Chondrocyte (in vitro differentiated cells): ENCODE measurements at places on chromosomes 6 and 20.

DNA sequence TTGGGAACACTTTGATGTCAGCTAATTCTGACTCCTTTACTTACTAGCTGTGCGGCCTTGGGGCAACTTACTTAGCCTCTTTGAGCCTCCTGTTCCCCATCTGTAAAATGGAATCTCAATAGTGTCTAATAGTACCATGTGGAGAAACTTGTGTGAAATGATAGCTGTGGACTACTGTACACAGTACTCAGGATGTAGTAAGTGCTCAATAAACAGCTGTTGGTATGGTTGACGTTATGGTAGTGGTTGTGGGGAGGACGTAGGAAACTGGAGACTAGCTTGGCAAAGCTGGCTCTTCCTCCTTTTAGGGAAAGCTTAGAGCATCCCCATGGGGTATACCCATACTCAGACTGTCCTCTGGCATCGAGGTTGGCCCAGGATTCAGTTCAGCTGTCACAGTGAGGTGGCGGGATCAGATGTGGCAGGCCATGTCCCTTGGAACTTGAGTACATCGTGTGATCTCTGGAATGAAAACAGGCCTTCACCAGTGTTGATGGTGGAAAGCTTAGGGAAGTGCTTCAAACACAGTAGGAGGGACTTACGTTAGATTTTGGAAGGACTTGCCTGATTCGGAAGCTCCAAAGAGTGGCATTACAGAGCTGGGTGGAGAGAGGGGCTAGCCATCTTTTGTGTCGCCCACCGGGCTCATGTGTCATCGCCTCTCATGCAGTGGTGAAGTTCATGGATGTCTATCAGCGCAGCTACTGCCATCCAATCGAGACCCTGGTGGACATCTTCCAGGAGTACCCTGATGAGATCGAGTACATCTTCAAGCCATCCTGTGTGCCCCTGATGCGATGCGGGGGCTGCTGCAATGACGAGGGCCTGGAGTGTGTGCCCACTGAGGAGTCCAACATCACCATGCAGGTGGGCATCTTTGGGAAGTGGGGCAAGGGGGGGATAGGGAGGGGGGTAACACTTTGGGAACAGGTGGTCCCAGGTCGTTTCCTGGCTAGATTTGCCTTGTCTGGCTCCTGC, 7.1 kb downstream of the VEGFA start:
- DNase-seq: peak; percentile 35

- DNase-seq: no peak
Measured at GRCh38 chr6:120373185-120373584, 961.1 kb downstream of the TBC1D32 start.

- no peak for DNase-seq
Measured at GRCh38 chr6:21912151-21912832, 318.7 kb downstream of the SOX4 start.

GRCh38 chr20:3923818-3924217, 34.6 kb downstream of the PANK2 start:
- no peak for DNase-seq

DNA sequence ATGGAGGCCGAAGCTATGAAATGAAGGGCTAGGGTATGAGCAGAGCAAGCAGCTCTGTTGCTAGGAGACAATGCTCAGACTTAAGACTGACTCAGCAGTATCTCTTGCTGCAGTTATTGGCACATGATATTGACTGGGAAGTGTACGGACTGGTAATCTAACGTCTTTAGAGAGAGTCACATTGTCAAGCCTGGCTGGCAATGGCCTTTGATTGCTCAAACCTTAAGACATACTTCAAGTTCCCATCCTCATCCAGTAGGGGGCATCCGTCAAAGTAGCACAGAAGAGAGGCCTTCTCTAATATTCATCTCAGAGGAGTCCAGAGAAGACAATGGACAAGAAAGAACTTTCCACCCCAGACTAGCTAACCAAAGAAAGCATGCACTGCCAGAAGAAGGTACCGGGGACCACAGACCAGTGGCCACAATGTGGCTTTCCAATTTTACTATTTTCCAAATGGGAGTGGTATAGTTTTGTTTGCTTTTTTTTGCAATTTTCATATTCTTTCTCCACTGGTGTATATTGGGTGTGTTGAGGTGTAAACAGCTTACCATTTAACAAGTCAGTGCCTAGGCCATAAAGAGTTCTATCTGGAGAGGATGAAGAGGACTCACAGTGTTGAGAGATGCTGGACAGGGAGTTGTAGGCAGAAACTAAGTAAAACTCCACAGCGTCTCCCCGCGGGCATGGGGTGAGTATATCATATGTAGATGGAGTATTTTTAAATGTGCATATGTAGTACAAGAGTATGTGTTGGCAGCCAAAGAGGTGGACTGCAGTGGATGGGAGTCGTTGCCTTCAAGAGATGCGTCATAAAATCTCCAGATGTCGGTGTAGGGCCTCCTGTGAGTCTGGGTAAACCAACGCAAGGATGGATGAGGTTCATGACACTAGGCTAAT, 36.7 kb downstream of the LRFN2 start:
- DNase-seq: no peak

DNA sequence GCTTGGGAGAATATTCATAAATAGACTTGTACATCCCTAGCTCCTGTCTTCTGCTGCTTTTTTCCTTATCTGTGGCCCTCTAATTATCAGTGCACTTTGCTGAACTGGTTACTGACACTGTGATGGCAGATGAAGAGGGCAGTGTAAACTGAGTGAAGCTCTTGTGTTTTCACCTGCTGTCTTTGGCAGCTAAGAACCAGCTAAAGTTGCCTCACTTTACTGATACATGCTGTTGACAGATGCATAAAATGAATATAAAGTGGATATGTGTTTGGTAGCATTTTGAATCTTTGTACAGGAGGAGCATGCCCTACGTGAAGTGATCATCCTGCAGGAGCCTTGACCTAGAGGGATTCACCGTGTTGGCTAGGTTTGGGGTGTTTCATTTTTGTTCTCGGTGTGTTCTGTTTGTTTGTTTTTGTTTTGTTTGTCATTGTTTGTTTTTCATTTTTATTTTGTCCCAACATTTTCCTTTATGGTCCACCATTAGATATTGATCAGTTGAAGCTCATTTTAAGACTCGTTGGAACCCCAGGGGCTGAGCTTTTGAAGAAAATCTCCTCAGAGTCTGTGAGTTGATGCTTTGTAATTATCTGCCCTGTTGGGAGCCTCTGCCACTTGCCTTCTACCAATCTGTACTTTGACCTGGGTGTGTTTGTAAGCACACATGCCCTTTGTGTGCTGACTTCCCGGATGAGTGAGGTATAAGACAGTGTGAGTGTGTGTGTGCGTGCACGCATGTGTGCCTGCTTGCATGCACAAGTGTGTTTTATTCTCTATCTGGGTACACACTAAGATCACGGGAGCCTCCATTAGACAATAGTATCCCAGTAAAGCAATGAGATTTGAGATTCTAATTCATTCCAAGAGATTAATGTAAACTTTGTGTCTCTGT, 34.6 kb upstream of the MAPK13 start:
- DNase-seq: no peak

GRCh38 chr6:21099338-21100314, 493.9 kb upstream of the SOX4 start:
- no peak for DNase-seq

- no peak for DNase-seq
Measured at GRCh38 chr20:19850198-19850533, 92.1 kb downstream of the RIN2 start.

DNA sequence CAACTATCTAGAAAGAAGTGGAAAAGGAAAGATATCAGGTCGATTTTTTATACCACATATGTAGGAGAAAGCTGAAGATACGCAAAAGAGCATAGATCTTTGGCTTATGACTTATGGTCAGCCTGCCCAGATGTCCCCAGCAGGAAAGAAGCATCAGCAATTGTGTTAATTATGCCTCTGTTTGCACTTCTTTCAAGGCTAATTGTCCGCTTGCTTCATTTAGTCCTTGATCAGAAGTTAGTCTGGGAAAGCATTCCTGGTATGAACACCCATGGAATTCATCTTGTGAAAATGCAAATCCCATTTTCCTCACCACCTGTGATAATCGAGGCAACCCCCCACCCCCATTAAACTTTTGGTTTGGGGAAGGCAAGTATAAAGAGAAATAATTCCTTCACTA, 62.8 kb downstream of the ATP9A start:
- no peak for DNase-seq

GRCh38 chr6:37052027-37052628, 46.7 kb downstream of the FGD2 start:
- DNase-seq: no peak

DNA sequence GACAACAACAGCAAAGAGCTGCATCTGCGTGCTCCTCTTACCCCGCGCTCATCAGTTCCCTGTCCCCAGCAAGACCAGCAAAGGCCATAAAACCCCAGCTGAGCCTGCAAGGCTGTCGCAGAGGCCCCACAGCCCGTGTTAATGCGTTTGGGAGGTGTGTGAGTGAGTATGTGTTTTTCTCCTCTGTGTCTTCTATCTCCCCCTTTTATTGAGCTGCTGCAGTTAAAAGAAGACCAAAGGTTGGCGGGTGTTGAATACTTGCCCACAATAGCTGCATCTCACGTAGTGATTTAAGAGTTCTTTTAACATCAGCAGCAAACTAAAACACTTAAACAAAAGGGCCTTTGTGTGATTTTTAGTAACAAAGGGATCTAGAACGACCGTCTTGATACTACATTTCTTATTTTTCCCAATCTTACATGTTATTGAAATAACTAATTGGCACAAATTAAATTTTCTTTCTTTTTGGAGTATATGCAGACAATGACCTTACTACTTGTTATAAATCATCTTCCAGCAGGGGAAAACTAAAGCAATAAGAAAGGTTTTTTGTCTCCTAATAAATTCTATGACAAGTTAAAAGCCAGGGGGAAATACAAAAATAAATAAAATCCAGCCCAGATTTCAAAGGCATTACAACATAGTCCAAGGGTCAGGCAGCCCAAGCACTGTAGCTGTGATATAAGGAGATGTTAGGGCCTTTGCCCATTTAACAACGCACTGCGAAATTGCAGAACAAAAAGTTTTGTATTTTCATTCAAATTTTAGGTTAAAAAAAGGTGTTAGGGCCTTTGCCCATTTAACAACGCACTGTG, 27.2 kb upstream of the CNKSR3 start:
- DNase-seq: no peak

DNA sequence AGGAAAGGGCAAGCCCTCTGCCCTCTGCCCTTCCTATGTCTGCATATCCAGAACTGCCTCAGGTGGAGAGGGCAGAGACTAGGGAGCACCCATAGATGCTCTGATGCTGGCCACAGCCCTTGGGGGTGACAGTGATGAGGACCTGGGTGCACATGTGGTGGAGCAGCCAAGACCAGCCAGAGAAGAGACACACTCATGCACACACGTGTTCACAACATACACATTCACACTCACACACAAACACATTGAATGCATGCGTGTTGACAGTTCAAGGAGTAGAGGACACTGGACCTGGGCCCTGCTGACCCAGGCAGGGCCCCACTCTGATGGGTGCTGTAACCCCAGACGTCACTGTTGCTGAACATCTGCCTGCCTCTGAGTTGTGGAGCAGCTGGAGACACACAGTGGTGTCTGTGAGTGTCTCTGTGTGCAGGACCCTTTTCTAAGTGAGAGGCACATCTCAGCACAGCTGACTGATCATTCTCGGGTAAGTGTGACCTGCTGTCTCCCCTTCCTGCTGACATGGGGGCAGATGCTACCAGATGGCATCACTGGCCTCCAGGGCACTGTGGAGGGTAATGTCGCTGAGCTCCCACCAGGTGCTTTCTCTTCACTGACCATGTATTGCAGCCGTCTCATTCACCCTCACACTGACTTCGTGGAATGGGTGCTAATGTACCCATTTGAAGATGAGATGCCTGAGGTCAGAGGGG, 30.1 kb upstream of the MAS1L start:
- no peak for DNase-seq

GRCh38 chr20:22502731-22503191, 81.6 kb downstream of the FOXA2 start:
- DNase-seq: no peak

DNA sequence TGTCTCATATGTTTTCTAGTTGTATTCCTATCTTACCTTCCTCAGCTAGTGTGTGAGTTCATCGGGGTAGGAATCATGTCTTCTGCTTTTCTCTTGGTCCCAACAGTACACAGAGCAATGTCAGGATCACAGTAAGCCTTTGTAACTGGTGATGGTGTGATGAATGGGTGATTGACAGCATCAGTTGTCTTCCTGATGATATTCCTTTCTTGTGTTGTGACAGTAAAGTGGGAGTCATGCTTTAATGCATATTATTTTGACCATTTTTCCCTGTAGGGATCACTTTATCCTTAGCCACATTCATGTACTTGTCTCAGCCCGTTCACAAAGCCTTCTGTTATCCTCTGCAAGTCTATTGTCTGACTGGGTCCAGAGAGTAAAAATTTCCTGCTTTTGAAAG, 501.7 kb downstream of the UTRN start:
- no peak for DNase-seq

DNA sequence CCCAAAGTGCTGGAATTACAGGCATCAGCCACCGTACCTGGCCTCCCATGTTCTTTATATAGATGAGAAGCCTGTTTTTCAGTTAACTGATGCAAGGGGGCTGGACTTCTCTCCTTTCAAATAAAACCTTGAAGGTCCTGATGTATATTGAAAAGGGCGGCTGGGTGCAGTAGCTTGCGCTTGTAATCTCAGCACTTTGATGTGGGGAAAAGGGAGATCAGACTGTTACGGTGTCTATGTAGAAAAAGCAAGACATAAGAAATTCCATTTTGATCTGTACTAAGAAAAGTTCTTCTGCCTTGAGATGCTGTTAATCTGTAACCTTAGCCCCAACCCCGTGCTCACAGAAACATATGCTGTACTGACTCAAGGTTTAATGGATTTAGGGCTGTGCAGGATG, 16.1 kb upstream of the SAMHD1 start:
- no peak for DNase-seq

DNA sequence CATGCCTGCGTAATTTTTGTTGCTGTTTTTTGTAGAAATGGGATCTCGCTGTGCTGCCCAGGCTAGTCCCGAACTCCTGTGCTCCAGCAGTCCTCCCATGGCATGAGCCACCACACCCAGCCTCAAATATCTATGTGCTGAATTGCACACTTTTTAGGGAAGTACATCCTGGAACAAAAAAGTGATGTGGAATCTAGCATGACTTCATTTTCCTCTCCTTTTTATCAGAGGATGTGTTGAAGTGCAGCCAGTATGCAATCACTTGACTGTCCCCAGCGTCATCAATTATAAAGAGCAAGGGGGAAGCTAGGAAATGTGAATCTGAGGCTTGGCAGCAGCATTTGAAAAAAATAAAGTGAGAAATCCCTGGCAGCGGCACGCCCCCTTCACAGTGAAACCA, 6.4 kb upstream of the EXOC2 start:
- DNase-seq: no peak

GRCh38 chr6:101544286-101544685, 150.8 kb downstream of the GRIK2 start:
- no peak for DNase-seq
